CD14-positive monocyte (primary cell): ENCODE measurements at places on chromosomes 16 and 17.

- DNase-seq, result peak; percentile 25
Measured at GRCh38 chr16:83802135-83802534, 5.6 kb upstream of the HSBP1 start.

DNA sequence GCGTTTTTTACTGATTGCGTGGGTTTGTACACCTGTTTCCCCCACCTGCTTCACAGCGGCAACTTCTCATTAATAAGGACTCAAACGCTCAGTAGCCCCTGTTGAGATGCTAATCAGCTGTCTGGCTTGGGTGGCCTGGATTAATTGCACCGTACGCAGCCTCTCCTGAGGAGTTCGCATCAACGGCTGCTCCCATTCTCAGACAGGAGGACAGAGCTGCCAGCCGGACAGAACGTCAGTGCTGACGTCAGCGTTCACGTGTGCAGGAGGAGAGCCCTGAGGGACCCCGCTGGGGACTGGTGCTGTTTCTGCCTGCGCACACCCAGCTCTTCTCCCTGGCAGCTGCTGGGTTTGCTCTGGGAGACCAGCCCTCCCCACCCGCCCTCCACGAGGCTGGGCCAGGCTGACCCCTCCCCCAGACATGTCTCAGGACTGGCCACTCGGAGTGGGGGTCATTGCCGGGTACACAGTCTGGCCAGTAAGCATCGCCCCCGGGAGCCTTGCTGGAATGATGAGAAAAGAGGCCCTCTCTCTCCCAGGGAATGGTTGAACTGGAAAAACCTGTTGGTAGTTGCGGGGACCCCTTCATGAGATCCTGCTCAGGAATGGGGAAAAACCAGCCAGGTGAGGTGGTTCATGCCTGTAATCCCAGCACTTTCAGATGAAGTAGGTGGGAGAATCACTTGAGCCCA lies 5.7 kb upstream of the BANP start:
- peak; percentile 68 for DNase-seq

- DNase-seq, result no peak
Measured at GRCh38 chr17:42212382-42212781, 18.1 kb upstream of the GHDC start.

- no peak for DNase-seq
Measured at GRCh38 chr16:66399930-66400329, 27.2 kb upstream of the BEAN1 start.

GRCh38 chr16:1054660-1055556 lies 17.6 kb upstream of the SSTR5 start:
- DNase-seq, result peak; percentile 5

DNA sequence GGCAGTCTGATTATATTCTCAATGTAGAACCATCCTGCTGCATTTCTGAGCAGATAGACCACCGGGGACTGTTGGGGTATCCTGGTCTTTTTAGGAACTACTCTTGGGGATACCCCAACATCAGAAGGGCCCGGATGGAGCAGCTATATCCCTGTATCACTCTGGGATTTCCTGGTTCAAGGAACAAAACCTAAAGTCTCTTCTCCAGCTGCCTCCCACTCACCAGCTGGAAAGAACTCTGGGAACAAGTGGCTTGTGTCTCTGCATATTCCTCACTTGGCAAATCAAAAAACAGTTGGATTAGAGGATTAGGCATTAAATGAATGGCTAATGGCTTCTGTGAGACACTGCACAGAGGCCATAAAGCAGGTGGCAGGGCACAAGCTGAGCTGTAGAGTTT lies 62.3 kb upstream of the HS3ST2 start:
- no peak for DNase-seq

- no peak for DNase-seq
Measured at GRCh38 chr17:27810902-27811557, 10.7 kb upstream of the NOS2 start.

DNA sequence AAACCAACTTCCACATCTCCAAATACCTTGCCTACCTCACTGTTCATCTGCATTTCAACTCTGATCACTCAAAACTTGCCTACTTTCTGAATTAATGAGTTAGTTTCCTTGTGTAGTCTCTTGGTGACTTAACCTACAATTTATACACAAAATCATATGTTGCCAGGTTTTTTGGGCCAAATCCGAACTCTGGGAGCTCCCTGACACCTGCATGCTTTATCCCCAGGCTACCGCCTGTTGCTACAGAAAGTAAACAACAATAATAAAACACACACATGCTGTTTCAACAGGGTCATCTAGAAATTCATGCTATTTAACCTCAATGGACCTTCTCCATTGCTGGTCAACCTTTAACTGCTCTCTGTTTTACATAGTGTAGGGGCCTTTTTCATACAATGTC lies 104.5 kb upstream of the AXIN2 start:
- no peak for DNase-seq

DNA sequence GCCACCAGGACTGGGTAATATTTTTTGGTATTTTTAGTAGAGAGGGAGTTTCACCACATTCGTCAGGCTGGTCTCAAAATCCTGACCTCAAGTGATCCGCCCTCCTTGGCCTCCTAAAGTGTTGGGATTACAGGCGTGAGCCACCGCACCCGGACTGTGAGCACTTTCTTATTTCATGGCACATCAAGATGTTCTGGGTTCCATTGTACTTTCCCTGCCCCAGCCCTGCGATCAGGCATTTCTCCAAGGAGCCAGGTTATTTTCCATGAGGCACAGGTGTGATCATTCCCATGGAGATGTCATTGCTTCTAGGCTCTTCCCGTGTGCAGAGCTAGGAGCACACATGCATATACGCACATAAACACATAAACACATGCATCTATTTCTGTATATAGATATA lies 2.6 kb upstream of the ANKRD40CL start:
- no peak for DNase-seq

DNA sequence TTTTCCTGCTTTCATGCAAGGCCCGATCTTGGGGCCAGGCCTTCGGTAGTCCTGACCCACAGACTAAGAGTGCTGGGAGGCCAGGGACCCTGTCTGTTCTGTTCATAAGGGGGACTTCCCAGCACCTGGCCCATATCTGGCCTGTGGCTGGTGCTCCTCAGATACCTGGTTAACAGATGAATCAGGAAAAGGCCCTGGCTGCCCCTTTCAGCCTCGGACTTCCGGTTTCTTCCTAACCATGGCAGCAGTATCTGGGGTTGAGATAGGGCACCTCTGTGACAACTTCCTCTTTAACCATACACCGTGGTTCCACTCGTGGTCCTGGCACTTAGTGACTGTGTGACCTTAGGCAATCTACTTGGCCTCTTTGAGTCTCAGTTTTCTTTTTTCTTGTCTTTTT lies 18.4 kb downstream of the PLCG2 start:
- peak; percentile 77 for DNase-seq

DNA sequence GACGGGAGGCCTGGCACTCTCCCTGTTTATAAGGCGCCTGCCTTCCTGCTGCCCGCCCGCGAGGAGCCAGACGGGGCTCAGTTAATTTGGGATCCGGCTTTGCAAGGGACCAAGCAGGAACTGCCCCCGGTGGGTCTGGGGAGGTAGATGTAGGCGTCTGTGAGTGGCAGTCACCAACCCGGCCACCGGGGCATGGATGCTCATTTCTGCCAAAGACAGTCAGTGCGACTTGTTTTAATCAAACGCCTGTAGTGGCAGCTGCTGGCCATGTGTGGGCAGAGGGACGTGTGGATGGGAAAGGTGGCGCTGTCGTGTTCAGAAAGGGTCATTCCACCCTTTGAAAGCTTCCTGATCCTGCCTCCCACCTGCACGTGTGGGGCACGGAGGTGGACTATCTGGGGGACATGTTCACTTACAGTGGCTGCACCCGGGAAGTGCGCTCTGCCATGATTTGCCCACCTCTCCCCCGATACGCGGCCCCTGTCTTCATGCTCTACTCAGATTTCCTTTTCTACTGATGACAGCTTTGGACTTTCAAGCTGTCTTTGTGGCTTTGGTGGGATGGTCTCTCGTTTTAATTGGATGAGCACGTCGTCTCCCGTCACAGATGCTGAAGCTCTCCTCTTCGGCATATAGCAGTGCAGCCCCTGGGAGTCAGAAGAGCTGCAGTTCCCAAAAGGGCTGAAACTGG lies 60.3 kb upstream of the CIBAR2 start:
- DNase-seq, result no peak
